Uterus (tissue), 4 donors: ENCODE measurements at places on chromosomes 13 and 19. TPM values are rescaled to one million over a fixed set of nuclear protein-coding genes. Genes with fewer than 3 reads are reported as not detected.

GRCh38 chr19:11963566-11964355, 1.1 kb upstream of the ZNF763 start:
- DNase-seq = peak; percentile 79

- DNase-seq = peak; percentile 40
Measured at GRCh38 chr19:31214086-31214485, 135.2 kb downstream of the TSHZ3 start.

- DNase-seq = peak; percentile 69
Measured at GRCh38 chr13:44867825-44868224, 121.4 kb downstream of the NUFIP1 start.

GRCh38 chr19:36106991-36107390, 4.0 kb upstream of the OVOL3 start:
- DNase-seq = no peak

DNA sequence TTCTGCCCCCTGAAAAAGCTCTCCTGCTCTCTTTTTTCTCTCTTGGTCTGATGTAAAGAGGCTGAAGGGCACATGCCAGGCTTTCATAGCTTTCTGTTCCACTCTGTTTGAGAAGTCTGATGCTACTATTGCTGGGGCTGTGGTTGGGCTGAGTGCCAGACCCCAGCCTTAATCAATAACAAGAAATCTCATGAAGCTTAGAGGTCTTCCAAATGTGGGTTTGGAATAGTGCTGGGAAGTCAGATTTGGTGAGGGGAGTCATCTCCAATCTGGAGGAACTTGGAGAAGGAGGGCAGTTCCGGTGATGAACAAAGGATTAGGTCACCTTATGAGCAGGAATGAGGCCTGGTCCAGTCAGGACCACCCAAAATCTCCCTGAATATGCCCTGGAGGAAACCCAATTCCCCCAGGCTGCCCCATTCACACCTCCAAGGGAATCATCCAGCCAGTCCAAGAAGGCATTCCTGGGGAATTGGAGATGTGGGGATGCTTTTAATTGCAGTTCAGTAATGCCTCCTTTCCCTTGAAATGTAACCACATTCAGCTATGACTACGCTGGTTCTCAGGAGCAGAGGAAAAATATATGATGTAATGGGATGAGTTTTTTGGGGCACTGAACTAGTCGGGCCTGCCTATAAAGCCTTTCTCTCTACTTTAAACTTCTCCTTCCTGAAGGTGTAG, 102.0 kb downstream of the STARD13 start:
- DNase-seq = no peak

DNA sequence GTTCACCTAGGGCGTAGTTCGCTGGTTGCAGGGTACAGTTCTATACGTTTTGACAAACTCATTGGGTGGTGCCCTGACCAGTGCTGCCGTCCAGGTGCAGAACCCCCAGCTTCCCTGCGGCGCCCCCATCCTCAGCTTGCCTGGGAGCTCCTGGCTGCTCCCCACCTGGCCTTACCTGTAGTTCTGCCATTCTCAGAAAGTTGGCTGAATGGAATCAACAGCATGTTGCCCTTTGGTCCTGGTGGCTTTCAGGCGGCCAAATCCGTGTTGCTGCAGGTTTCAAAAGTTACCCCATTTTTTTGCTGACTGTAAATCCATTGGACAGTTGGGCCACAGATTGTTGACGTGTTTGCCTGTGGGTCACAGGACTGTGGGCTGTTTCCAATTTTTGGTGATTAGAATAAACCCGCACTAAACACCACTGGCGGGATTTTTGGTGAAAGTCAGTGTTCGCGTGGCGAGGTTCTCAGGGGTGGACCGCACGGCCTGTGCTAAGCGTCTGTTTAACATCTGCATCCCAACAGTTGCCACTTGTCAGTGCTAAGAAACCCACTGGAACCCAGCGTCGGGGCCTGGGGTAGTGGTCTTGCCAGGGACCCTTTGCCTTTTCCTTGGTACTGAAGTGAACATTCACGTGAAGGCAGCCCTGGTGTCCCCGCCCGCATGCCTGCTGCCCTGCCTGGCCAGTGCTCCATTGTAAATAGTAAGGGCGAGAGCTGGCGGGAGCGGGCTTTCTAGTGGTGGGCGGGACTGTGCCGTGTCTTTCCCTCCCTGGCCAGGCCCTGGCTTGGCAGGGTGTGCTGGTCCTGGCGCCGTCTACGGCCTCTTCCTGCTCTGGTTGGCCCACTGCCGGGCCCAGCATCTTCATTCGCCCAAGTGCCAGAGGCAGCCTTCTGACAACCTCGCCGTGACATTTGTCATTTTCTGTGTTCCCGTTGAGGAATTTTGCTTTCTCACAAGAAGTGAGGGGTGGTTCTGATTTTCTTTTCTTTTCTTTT, 3.3 kb downstream of the DOT1L start:
- peak; percentile 82 for DNase-seq

Gene LILRB2
- total RNA-seq = 0.41 TPM

Gene FDX2
- 2.9 TPM for total RNA-seq

Gene CACNA1A
- 0.88 TPM for total RNA-seq
